ENCODE measurements at places on chromosomes 11 and 22.
A peak's percentile ranks its signal among the peaks of the same experiment; 100 is the strongest.

- DNase-seq = no peak
Measured at GRCh38 chr11:120880498-120881175, 143.3 kb upstream of the TBCEL start.

- DNase-seq = no peak
Measured at GRCh38 chr11:87141980-87142514, 104.3 kb downstream of the TMEM135 start.

GRCh38 chr11:47327025-47327424 is 25.5 kb downstream of the MYBPC3 start:
- DNase-seq = no peak

DNA sequence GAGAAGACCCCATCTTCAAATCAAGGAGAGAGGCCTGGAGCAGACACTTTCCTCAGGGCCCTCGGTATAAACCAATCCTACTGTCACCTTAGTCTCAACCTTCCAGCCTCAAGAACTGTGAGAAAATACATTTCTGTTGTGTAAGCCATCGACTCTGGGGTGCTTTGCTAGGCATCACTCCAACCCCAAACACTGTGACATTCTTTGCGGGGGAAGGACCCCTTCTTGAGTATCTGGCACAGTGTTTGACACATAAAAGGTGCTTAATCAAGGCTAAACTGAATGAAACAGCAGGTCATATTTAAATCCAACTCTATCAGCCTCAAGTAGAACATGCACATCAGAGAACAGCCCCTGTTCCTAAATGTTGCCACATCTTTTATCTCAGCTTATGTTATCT is 558.1 kb downstream of the INSC start:
- no peak for DNase-seq

GRCh38 chr22:38799265-38800002 is 5.5 kb upstream of the DNAL4 start:
- no peak for DNase-seq

DNA sequence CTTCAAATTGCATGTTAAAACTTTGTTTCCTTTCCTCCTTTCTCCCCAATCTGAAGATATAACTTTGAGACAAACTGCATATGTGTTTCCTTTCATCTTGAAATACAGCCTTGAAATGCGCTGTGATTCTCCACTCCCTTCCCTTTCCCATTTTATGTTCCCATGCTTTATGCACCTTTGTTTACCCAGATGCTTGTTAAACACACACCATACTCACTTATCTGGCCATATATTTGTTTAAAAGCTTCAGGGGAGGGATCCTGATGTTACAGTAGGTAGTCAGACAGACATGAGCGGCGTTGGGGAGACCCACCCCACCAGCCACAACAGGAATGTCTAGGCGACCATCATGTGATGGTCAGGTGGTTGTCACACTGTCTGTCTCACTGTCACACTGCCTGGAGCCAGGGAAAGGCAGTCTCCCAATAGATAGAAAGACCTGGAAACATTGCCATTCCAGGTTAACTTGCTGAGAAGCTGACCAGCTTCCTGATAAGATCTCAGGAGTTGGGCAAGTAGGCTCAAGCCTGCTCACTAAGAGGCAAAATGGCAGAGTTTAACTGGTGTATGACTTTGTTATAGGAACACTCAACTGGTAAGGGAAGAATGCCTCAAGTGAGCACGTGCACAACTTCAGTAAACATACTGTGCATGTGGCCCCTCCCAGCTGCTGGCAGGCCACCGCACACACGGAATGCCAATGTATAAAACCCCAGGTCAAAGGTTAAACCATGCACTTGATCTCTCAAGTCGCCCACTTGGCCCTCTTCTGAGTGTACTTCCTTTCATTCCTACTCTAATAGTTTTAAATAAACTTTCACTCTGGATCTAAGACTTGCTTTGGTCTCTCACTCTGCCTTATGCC is 23.5 kb upstream of the MSANTD2 start:
- no peak for DNase-seq

DNA sequence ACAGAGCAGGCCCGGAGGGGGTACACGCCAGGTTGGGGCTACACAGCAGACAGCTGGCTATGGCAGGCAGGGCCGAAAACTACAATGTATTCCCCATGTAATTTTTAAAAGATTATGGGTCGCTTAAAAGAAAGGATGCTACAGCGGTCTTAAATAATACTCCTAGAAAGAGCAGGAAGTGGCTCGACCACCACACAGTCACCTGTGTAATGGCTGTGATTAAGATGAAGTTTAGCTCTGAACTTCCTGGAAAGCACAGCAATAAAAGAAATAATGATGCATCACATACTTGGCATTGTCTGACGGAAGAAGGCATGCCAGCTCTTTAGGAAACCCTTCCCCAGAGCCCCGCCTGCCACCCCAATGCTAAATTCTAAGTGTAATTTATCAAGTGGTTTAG is 32.6 kb downstream of the WNT11 start:
- no peak for DNase-seq

DNA sequence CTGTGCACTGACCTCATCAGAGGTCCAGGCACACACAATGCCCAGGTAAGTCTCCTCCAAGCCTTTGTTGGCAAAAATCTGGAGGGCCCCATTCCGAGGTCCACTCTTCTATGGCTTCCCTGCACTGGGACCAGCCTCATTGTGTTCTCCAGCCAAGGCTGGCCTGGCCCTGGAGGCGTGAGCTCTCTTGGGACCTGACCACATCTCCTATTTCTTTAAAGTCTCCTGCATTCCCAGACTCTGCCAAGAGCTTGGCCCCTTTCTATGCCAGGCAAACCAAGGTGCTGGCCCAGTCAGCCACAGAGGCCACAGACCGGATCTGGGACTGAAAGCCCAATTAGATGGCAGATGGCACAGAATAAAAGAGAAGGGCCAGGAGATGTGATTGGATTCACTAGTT is 55.1 kb downstream of the C11orf58 start:
- no peak for DNase-seq

GRCh38 chr11:93072229-93072914 is 102.9 kb downstream of the MTNR1B start:
- no peak for DNase-seq

GRCh38 chr11:118087931-118088330 is 1.2 kb upstream of the SMIM35 start:
- peak; percentile 26 for DNase-seq

DNA sequence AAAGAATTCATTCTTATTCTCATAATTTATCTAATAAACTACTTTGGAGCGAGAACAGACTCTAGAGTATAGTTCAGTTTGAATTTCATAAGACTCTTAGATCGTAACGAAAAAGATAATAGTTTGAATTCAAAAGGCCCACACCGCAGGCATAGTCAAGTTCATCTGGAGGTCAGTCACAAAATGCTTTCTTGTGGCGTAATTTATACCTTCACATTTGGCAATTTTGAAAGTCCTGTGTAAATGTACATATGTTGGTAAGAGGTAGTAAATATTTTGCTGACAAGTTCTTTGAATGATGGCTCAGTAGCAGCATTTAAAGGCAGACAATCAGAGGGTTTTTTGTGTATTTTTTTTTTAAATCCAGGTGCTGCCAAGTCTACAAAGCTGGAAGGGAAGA is 88.1 kb downstream of the TEAD1 start:
- no peak for DNase-seq

DNA sequence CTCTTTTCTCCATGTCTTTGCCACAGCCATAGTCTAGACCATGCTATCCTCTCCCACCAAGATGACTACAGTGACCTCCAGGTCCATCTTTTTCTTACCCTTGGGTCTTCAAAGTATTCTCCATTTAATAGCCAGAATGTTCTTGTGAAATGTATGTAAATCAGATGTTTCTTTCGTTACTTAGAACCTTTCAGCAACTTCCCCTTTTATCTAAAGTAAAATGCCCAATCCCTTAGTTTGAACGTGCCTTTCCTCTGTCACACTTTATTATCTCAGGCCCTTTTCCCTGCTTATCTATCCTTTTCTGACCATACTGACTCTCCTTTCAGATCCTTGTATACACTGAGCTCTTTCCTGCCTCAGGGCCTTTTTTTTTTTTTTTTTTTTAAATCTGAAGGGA is 17.9 kb downstream of the RBM4B start:
- no peak for DNase-seq

GRCh38 chr11:133343951-133344350 is 188.3 kb downstream of the OPCML start:
- DNase-seq = no peak

DNA sequence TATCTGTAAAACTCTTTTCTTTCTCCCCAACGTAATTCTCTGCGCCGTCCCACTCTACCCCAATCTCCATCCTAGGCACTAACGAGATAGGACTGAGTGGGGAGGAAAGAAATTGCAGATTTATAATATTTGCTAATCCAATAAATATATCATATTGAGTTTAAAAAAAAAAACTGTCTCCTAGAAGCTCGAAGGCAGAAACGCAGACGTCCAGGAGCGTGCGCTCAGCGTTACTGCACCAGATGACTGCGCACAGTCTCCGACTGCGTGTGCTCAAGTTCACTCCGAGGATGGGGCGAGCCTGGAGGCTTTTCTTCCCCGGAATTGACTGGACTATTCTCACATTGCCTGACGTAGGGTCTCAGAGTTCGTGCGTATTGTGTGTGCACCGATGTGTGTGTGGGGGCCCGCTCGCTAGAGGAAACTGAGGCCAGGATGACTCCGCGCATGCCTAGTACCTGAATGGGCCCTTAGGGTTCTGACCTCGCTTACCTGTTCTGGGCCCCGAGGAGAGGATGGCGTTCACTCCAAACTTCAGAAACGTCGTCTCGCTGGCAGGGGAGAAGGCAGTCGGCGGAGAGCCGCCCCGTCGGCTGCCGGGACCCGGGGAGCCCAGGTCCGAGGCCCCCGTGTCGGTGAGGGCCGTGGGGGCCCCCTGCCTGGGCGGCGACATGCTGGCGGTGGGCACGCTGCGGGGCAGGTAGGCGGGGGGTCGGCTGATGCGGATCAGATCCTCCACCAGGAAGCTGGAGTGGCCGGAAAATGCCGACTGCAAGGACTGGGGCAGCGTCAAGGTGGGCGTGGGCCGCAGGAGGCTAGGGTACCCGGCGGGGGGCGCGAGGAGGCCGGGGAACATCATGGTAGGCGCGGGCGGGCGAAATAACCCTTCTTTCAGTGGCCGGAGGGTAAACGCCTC is 551 bp downstream of the DBX1 start:
- DNase-seq = no peak

GRCh38 chr11:110490886-110491285 is 61.1 kb downstream of the FDX1 start:
- no peak for DNase-seq

- no peak for DNase-seq
Measured at GRCh38 chr22:44276706-44277356, 35.9 kb downstream of the SHISAL1 start.

GRCh38 chr11:123330071-123330470 is 100.0 kb upstream of the GRAMD1B start:
- no peak for DNase-seq

DNA sequence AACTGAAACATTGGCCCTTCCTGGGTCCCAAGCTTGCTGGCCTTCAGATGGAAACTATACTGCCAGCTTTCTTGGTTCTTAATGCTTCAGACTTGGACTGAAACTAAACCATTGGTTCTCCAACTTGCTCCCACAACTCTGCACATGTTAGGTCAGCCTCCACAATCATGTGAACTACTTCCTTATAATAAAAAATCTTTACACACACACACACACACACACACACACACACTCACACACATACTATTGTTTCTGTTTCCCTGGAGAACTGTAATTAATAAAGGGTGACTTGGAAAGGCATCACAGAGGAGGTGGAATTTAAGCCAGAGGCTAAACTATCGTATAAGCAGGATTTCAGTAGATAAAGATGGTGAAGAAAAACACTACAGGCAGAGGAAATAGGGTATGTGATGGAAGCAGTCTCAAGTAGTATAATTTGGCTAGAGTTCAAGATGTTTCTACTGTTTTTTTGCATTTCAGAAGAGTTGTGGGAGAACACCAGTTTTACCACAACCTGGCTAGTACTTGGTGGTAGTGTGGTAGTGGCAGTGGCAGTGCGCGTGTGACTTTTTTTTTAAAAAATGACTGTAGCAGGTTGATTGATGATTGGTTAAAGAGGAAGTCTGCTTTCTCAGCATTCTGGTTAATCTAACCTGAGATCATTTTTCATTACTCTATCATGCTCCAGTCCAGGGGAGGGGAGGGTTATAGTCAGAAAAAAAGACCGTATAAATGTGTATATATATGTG is 70.1 kb downstream of the PDE3B start:
- DNase-seq = no peak

- peak; percentile 84 for DNase-seq
Measured at GRCh38 chr11:68120273-68121066, 718 bp downstream of the CHKA start.

DNA sequence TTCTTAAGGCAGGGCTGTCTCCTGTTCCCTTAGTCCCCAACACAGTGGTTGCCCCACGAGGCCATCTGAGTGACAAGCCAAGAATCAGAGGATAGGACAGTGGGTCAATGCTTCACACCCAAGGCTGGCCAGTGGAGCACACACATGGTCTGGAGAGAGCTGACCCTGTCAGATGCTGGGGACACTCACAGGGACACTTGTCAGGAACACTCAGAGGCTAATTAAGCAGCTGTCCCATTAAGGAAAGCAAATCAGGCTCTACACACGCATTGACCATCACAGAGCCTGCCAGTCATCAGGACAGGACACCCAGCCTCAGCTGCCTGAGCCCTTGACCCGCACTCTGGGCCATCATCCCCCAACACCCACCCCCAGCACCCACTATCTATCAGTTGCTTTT is 18.2 kb downstream of the GDPD5 start:
- DNase-seq = no peak

DNA sequence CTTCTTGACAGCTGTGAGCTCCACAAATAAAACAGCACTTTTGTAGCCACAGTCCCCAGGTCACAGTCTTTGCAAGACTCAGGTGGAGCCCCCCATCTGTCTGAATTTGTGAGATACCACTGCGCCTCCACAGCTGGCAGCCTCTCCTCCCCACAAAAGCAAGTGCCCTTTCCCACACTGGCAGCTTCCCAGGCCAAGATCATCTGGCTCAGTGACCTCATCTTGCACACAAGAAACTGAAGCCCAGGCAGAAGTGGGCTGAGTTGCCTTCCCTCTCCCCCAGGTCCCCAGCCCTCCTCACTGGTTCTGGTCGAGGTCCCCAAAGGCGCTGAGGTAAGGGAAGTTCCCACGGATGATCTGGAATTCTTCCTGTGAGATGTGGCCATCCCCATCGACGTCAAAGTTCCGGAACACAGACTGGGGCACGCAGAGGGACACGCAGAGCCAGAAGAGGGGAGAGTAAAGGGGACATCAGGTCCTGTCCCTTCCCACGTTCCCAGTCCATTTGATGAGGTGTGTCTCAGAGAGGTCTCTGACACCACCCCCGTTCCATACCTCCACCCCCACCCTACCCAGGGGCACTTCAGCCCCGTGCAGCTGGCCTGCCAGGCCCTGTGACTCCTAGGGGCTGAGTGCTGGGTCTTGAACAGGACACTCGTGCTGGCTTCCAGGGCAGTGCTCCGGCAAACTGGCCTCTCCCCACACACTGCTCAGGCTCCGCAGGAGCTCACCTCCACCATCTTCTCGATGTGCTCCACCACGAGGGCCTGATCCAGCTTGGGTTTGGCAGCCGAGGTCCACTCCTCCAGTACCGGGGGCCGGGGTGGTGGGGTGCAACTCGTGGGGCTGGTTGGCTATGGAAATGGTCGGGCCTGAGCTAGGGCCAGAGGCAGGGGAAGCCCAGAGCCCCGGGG is 8.9 kb downstream of the RASGRP2 start:
- DNase-seq = no peak

- no peak for DNase-seq
Measured at GRCh38 chr11:26715133-26715532, 6.7 kb downstream of the SLC5A12 start.

Measured in CD4-positive, alpha-beta T cell (primary cell).